A549 treated with AZD2906 at 1 μM for 4 hours (cell line): ENCODE measurements at places on chromosomes 2 and 18. TPM values are rescaled to one million over a fixed set of nuclear protein-coding genes. Genes with fewer than 3 reads are reported as not detected.

MATN3 gene
- 10.9 to 19.1 TPM (median 16.2 TPM) in 5 replicates for total RNA-seq

NEB gene
- total RNA-seq, result 0.17 to 0.34 TPM (median 0.20 TPM) in 5 replicates

NR4A2 gene
- 1.6 to 2.3 TPM (median 2.0 TPM) in 5 replicates for total RNA-seq

UPP2 gene
- not detected in 5 replicates for total RNA-seq

TMEFF2 gene
- total RNA-seq, result 0.34 to 0.46 TPM (median 0.36 TPM) in 5 replicates

BCL2 gene
- 0.48 to 0.66 TPM (median 0.58 TPM) in 5 replicates for total RNA-seq

TUBB8B gene
- total RNA-seq, result not detected in 5 replicates

TTN gene
- under 0.01 to 0.05 TPM (median 0.01 TPM) in 5 replicates for total RNA-seq

VWC2L gene
- not detected in 5 replicates for total RNA-seq
